Esophagus mucosa (tissue), 1 donor: ENCODE measurements at places on chromosomes 7 and 10.

DNA sequence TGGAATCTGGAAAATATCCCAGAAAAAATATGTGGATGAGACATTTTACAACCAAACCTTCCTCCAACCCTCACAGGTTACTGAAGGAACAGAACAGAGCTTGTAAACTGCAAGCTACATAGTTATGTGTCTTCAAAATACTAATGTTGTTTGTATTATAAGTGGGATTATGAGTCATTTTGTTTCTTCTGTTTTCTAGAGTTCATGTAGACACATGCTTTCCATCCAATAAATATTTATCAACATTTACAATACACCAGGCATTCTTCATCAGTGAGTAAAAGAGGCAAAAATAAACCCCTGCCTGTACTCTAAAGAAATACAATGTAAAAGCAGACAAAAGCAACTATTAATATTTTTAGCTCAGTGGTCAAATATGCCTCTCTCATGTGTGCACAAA is 38.0 kb upstream of the TES start:
- ATAC-seq: no peak

GRCh38 chr7:22996470-22996869 is 17.5 kb downstream of the HYCC1 start:
- no peak for ATAC-seq

DNA sequence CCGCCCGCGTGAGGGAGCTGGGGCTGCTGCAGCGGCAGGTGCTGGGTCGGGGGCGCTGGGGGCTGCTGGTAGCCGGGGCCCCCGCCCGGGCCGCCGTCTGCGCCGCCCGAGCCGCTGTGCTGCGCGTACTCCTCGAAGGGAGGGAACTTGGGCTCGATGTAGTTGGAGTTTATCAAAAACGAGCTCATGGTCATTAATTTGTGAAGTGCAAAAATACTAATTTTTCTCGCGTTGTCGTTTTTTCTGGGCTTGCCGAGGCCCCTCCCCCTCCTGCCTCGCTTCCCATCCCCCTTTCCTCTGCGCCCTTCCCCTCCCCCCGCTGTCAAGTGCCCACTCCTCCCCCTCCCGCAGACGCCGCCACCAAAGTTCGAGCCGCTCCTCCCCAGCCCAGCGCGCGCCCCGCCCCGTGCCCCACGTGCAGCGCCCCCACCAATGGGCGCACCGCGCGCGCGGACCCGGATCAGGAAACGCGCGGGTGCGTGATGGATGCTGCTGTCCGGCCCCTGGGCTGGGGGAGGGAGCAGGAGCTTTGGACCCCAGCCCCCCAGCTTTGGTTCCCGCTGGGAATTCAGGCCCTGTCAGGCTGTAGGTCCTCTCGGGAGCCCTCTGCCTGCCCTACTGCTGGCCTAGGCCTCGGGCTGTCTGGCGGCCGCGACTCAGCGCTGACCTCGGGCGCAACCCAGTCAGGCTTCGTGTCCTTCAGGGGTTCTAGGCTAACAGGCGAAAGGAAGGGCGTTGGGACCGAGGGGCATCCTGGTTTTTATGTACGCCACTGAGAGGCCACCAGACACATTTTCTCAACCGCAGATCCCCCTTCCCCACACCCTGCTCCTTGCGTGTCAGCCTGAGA is at the start of gene HOXA4:
TSS of gene HOXA4 (minus strand) at position 218 of the 850 bp plus-strand sequence. CDS start at position 194, 24 bp downstream.
- ATAC-seq: peak; percentile 99

DNA sequence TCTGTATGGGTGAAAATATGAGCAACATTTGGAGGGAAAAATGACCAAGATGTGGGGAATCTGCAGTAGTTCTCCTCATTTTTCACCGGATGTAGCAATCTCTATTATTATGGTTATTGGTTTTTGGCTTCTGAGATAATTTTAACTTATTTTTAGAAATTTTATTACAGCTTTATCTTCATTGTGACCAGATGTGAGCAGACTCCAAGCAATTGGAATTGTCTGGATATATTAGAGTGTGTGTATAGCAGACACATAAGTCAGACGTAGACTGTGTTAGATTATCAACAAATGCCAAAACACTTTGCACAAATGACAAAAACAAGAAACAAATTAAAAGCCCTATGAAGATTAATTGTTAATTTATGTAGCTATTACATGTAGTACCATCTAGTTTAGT is 249.1 kb downstream of the DNAJB9 start:
- ATAC-seq: no peak

DNA sequence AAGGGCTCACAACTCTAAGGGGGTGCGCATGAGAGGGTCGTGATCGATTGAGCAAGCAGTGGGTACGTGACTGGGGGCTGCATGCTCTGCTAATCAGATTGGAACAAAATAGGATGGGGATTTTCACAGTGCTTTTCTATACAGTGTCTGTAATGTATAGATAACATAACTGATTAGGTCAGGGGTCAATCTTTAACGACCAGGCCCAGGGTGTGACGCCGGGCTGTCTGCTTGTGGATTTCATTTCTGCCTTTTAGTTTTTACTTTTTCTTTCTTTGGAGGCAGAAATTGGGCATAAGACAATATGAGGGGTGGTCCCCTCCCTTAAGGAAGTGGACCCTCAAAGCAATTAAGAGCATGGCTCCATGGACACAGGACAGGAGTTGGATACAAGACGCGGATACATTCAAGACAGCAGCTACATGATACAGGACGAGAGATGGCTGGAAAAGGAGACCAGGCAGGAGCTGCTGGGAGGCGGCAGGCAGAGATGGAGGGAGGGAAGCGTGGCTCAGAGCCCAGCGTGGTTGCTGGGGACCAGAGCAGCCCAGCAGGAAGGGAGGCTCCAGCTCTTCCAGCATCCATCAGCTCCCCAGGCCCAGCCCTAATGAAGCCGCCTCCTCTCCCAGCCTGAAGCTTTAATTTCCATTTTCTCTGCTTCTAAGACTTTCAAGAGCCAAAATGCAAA is 31.6 kb downstream of the GSDME start:
- ATAC-seq: no peak
